Type B pancreatic cell (in vitro differentiated cells): ENCODE measurements at places on chromosomes 4 and X.

- no peak for DNase-seq
Measured at GRCh38 chrX:105475801-105476200, 255.3 kb upstream of the TEX13A start.

GRCh38 chr4:143185253-143186107 is 763 bp downstream of the USP38 start:
- DNase-seq, result no peak

GRCh38 chrX:46140272-46140671 is 404.9 kb downstream of the ZNF674 start:
- DNase-seq, result no peak

GRCh38 chr4:26152056-26152455 is 168.8 kb upstream of the RBPJ start:
- DNase-seq, result no peak

DNA sequence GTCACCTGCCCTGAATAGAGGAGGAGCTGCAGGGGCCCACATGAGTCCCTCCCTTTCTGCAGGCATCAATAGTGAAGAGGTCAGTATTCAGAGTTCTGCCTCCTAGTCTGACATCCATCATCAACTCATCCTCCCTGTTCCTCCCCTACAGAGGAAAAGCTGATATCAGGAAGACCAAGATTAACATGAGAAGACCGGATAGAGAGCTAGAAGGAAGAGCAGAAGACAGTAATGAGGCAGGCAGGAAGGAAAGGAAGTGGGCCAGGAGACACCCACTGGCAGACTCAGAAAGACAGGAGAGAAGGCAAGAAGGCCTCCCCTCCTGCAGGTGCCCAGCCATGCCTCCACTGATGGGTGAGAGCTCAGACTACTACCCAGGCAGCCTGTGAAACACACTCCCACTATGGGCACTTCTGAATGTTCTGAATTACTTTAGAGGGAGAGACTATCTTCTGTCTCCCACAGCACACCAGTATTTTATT is 74.6 kb downstream of the CC2D2A start:
- no peak for DNase-seq

GRCh38 chrX:5307416-5307815 is 921.3 kb downstream of the NLGN4X start:
- DNase-seq, result no peak

- no peak for DNase-seq
Measured at GRCh38 chr4:56250776-56251175, 136.5 kb downstream of the AASDH start.

GRCh38 chr4:6029254-6029653 is 11.0 kb upstream of the C4orf50 start:
- no peak for DNase-seq

- DNase-seq, result no peak
Measured at GRCh38 chrX:74526764-74527163, 87.7 kb downstream of the RLIM start.

DNA sequence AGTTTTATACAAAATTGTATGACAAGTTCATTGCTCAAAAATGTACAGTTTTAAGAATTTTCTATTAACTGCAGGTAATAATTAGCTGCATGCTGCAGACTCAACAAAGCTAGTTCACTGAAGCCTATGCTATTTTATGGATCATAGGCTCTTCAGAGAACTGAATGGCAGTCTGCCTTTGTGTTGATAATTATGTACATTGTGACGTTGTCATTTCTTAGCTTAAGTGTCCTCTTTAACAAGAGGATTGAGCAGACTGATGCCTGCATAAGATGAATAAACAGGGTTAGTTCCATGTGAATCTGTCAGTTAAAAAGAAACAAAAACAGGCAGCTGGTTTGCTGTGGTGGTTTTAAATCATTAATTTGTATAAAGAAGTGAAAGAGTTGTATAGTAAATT is 131.0 kb downstream of the TET2 start:
- DNase-seq, result no peak

GRCh38 chr4:20995610-20996009 is 295.4 kb downstream of the PACRGL start:
- no peak for DNase-seq

DNA sequence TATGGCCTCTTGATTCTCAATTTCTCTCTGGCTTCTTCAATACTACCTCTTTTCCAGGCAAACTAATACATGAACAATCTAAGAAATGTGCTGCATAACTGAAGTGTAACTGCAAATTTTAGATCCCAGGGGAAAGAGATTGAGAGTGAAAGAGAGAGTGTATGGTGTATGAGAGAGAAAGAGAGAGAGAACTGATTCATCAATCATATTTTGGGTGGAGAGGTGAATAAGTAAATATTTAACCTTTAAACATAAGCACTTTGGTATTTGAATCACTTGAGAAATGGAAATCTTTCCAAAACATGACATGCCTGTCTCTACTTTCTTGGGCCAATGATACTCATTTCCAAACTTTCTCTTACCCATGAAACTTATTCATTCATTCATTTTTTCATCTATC is 147.2 kb upstream of the DIPK2B start:
- no peak for DNase-seq

DNA sequence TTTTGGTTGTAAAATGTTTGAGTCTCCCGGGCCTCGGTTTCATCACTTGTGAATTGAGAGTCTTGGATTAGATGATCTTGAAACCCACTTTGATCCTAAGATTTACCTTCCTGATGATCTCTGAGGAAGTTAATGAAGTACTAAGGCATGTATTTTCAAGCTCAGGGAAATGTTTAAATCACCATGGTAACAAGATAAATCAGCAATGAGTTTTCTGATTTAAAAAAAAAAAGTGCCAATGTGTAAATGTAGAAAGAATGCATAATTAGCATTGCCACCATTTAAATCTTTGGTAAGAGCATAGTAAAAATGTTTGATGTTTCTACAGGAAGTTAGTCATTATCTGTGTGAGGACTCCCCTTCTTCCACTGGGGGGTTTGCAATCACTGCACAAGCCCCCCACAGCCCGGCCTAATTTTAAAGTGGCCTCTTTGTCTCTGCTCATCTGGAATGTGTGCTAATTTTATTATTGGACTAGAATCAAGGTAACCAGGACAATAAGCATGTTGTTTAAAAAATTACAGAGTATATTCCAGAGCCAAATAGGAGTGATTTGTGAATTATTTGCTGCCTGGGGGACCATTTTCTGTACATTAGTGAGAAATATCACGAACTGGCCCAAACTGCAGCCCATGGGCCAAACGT is 93.6 kb downstream of the SLC34A2 start:
- DNase-seq, result no peak

DNA sequence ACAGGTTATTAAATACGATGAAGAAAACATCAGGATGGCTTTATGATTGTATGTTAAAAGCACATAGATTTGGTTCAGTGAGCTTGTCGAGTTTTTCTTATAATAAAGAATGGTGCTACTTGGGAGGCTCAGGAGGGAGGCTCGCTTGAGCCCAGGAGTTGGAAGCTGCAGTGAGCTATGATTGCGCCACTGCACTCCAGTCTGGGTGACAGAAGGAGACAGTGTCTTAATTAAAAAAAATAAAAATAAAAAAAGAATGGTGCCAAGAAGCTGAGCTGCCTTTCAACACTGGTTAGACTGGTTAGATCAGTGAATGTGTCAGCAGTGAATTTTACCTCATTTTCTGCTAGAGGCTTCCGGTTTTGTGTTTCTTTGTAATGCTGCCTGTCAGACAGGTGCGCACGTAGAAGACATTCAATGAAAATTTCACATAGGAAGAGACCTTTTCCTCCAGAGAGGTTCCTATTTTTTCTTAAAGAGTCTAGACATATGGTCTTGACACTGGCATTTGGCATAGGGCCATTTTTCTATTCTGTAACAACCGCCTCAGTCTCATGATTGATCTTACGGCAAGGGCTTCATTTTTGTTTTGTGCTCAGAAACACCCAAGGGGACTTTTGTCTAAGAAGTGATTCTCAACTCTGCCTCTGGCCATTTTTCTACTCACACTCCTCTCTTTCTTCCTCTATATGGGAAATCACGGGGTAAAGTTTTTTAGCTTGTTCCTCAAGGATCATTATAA is 15.0 kb upstream of the ARSF start:
- no peak for DNase-seq

- no peak for DNase-seq
Measured at GRCh38 chrX:2596555-2597255, 94.4 kb upstream of the CD99 start.

DNA sequence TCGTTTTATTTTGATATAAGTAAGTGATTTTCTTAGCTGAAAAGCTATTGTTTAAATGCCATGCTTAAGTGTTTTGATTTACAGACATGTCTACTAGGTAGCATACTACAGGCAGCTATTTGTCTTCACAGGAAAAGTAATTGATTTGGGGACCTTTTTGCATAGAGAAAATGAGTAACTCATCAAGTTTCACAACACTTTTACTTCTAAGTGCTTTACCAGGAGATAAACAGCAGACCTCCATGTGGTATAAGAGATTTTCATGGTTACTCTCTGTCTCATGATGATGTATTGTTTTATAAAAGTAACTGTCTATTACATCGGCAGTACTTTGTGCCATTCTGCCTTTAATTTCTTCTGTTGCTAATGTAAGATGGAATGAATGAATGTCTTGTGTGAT is 28.7 kb downstream of the RBPJ start:
- no peak for DNase-seq

DNA sequence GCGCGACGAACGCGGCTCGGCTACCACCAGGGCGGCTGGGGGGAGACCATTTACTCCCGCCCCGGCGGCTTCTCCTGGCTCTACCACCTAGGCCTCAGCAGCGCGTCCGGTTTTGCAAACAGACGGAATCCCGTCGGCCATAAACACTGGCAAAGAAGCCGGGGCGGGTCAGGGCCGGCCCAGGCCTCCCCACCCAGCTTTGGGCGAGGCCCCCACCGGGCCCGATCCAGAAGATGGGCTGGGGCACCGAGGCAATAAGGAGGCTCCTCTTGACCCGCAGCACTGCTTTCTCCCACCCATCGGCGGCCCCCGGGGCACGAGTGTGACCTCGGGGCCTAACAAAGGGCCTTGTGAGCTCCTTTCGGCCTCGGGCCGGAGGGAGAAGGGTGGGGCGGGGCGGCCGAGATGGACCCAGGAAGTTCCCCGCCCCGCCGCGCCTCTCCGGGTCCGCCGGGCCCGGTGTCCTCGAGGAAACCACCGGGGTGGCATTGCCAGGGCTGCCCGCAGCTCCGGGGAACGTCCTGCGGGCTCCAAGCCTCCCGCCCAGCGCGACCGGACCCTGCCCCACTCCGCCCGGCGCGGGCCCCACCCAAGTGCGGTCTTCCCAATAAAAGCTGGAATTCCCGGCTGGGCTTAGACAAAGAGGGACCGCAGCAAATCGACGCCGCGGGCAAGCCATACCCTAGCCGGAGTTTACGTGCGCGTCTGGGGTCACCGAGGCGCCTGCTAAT is 5.9 kb downstream of the BCOR start:
- no peak for DNase-seq

- DNase-seq, result peak; percentile 58
Measured at GRCh38 chr4:8346838-8347605, 77.5 kb downstream of the HTRA3 start.

- DNase-seq, result no peak
Measured at GRCh38 chr4:152628128-152628527, 51.7 kb downstream of the TMEM154 start.

DNA sequence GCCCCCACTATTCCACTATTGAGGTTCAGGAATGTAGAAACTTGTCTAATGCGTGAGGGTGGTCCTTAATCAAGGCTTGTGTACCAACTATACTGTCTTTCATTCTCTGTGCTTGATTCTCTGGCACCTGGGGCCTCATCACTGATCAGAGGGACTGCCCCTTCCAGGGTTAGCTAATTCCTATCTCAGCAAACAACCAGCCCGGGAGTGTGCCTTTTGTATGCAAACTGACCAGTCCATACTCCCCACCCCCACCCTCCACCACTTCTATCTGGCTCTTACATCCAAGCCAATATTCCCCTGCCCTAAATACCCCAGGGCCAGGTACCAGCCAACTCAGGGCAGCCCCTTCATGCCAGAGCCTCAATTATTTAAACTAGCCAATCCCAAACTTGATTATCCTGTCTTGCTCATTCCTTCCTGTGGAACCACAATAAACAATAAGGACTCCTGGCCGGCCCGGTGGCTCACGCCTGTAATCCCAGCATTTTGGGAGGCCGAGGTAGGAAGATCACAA is 59.3 kb downstream of the FTHL17 start:
- no peak for DNase-seq

- DNase-seq, result no peak
Measured at GRCh38 chr4:151700566-151701316, 60.1 kb downstream of the GATB start.

DNA sequence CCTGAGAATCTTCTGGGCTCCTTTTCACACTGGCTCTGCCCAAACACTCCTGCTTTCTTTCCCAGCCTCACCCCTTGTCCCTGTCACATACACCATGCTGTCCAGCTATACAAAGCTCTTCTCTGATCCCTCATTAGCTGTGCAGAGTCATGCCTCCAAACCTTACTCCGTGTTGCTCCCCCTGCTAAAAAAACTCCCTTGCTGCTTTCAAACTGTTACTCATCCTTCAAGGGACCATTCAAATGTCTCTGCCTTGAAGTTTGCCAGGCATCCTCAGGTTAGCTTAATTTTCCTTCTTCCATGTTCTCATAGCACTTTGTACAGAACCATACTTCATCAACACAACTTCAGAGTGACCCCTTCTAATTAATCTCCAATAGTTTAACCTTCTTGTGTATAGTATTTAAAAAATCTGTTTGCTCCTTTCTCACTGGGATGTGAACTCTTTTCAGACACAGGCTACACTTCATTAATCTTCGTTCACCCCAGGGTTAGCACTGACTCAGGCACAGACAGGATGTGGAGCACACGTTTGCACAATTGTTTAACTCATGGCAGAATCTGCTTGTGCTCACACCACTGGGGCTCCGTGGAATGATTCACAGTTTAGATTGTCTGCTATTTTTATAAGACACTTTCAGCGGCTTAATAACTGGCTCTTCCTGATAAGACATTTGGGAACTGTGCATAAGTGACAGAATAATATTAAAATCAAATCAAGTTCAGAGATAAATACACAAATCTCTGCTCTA is 21.4 kb upstream of the SEL1L3 start:
- DNase-seq, result no peak

DNA sequence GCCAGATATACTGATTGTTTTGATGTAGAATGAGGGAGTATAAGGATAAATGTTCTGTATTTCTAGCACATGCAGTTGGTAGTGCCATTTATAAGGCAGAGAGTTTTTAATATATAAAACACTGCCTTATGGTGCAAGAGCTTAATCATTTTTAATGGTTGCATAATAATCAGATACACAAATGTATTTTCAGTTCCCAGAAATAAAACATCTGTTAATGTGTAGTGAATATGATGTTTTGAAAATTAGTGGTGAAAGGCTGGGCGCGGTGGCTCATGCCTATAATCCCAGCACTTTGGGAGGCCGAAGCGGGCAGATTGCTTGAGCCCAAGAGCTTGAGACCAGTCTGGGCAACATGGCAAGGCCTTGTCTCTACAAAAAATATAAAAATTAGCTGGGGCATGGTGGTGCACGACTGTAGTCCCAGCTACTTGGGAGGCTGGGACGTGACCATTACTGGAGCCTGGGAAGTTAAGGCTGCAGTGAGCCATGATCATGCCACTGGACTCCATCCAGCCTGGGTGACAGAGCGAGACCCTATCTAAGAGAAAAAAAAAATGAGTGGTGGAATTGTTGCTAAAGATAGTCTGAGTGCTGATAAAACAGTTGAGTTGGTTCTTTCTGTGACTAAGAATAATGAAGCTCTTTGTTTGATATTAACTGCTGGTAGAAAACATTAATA is 29.3 kb downstream of the CLCN3 start:
- DNase-seq, result no peak

- no peak for DNase-seq
Measured at GRCh38 chr4:14078326-14078725, 450.8 kb upstream of the BOD1L1 start.

- no peak for DNase-seq
Measured at GRCh38 chrX:137353404-137353803, 212.5 kb upstream of the ZIC3 start.
